Stimulated activated CD4-positive, alpha-beta T cell treated with anti-CD3 and anti-CD28 coated beads, TNF-alpha, amount 100 ng/mL, for 1 hour (primary cell): ENCODE measurements at places on chromosomes 11 and 22.

- DNase-seq = no peak
These were observed 44.1 kb upstream of the GLYATL2 start for GRCh38 chr11:58888579-58888978.

DNA sequence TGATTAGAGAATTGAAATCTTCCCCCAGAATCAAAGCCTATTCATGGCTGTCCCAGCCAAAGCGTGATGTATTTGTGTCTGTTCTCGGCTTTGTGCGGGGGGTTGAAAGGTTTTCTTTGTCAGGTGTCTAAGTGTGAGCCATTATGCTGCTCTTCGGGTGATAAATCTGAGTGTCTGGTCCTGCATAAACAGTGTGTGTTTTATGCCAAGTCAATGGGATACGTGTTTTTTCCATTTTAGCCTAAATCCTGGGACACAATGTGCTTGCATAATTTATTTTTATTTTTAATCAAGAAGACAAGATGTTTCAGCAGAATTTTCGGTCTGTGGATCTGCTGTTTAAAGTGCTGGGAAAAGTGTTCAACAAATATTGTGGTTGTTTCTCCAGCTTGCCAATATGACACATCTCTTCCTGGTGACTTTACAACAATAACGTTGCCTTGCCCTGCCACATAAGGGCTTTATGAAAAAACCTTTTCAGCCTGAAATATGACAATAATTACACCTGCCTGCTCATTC, 267.8 kb downstream of the TBC1D22A start:
- no peak for DNase-seq

DNA sequence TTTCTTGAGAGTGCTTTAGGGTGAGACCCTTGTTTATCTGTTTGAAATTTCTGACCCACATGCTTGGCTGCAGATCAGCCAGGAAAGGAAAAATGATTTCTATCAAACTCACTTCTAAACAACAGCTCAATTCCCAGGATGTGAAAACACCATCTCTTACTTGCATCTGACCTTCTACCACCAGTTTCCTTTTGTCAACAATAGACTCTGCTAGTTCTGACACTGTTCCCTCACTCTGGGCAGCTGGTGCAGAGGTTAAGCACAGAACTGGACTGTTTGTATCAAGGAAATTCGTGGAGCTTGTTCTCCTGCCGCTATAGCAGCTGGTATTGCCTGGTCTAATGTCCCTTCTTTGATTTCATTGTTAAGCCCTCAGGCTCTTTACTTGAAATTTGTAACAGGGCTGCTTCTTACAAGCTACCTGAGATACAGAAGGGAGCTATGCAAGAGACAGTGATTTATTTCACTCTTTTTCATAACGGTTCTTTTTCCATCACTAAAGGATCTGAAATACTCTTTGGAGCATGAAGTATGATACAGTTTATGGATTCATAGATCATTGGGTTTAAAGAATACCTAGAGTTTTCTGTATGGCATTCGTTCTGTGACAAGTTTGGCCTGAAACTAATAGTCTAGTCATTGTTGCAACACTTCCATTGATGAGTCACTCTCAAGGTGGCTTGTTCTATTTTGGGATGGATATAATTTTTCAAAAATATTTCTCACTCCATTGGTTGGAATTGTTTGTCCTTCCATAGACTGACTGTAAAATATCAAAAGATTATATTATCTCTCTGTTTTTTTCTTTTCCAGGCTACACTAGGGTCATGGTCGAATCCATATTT, 178.2 kb upstream of the ZC3H12C start:
- DNase-seq = no peak

DNA sequence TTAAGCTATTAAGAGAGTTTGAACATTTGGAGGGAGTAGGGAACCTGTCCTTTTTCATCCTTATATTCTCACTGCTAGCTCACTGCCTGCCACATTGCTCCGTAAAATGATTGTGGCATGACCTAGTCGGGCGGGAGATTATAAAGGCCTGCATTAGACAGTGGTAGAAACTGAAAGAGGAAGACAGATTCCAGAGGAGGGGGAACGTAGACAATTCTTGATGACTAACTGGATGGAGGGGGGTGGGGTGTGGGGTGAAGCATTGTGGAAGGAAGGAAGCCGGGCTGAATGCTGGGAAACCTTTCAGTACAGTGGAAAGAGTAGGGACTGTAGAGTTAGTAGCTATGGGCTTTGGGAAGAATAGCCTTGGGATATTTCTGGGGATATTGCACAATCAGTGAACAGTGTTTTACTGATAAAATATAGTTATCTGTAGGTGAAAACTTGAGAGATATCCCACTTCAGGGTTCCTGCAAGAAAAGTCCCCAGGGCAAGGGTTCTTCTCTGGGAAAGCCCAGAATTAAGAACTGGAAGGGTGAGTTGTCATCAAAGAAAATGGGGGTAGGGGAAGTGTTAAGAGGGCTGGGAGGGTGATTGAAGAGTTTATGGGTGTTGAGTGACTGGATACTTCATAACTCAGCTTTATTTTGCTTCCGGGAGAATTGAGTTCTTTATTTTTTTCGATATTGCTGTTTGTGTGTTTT, 2.1 kb downstream of the MED15 start:
- DNase-seq = no peak

GRCh38 chr22:29300807-29301601, 5.4 kb upstream of the GAS2L1 start:
- DNase-seq = no peak

- DNase-seq = no peak
These were observed 49.9 kb downstream of the UBASH3B start for GRCh38 chr11:122705396-122705795.

DNA sequence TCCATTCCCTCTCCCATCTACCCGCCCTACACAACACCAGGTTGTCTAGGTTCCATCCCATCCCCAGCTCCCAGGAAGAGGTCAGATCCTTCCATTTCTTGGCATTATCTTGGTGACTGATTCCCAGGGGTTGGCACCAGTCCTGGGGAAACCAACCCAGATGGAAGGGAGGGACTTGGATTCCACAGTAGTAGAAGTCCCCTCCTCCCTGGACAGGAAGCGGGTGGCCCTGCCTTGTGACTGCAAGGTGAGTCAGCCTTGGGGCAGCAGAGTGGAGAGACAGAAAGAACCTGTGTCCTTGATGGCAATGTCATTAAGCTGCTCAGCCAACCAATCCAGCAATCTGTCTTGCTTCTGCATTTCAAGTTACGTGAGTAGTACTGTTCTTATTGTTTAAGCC, 26.5 kb downstream of the SYT13 start:
- DNase-seq = no peak

- no peak for DNase-seq
These were observed 7.1 kb downstream of the P2RY2 start for GRCh38 chr11:73225001-73225686.

DNA sequence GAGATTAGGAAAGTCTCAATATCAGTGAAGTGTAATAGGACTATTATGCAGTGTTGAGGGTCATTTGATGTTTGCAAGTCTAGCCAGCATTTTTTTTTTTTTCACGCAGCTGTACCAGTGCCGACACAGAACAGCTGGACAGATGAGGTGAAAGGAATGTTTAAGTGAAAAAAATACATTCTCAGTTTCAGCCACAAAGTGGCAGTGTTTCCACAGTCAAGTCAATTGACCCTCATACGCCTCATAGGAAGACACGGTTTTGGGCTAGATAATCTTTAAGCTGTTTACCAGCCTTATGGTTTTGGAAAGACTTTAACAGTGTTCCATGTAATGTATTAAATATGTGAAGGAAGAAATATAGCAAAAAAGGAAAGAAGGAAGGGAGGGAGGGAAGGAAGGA, 349.9 kb upstream of the ANO3 start:
- no peak for DNase-seq
